Neural progenitor cell (in vitro differentiated cells): ENCODE measurements at places on chromosomes 6 and 20.

- H3K36me3 ChIP-seq = no peaks in the 10 kb centered on the region
- H3K4me3 ChIP-seq = no peak overlapping the region
- no peak for DNase-seq
- no peak overlapping the region for H3K27ac ChIP-seq
Measured at GRCh38 chr6:84280030-84280429, 52.6 kb upstream of the CEP162 start.

GRCh38 chr6:32087574-32088486, 21.3 kb downstream of the TNXB start:
- DNase-seq = peak; percentile 94
- H3K36me3 ChIP-seq = no peaks in the 10 kb centered on the region
- peak overlapping the region; percentile 32 for H3K4me3 ChIP-seq
- peaks cover 14% of the 10 kb centered on the region for H3K27me3 ChIP-seq
- H3K27ac ChIP-seq = no peak overlapping the region

DNA sequence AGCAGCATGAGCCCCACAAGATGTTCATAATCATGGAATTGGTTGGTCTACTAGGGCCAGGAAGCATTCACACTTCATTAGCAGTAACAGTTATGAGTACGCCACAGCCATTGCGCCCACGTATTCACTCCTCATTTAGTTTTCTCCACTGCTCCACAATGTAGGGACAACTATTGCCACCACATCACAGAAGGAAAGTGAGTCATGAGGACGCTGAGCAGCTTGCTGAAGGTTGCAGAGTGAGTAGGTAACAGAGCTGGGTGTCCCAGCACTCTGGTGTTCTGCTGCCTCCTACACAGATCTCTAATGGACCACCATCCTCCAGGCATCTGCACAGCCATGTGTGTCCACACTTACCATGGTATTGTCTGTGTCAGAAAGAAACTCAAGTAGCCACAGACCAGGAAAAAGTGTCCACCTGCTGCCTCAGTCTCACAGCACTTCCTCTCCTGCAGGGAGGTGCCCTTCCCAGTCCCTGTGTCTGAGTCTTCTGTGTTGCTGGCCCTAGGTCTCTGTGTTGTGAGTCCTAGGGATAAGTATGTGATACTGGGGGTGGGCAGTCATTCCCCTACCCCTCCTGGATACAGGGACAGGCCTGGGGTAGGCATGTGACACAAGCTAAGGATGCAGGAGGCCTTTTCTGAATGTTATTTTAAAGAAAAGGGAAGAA, 103.9 kb downstream of the TTLL2 start:
- no peak for DNase-seq

DNA sequence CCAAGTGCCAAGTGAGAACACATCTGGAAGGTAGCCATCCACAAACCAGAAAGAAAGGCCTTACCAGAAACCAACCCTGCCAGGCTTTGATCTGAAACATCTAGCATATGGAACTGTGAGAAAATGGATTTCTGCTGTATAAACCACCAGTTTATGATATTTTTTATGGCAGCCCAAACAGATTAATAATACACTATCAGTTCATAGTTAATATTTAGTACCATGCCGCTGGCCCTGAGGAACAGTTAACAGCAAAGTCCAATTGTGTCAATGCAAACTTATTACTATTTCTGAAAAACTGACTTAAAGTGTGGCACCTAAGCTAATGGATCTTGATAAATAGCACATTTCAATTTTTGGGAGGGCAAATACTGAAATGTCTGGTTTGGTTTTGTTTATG, 35.4 kb upstream of the PRSS35 start:
- no peaks in the 10 kb centered on the region for H3K36me3 ChIP-seq
- DNase-seq = no peak
- H3K4me3 ChIP-seq = no peak overlapping the region
- no peaks in the 10 kb centered on the region for H3K27me3 ChIP-seq

DNA sequence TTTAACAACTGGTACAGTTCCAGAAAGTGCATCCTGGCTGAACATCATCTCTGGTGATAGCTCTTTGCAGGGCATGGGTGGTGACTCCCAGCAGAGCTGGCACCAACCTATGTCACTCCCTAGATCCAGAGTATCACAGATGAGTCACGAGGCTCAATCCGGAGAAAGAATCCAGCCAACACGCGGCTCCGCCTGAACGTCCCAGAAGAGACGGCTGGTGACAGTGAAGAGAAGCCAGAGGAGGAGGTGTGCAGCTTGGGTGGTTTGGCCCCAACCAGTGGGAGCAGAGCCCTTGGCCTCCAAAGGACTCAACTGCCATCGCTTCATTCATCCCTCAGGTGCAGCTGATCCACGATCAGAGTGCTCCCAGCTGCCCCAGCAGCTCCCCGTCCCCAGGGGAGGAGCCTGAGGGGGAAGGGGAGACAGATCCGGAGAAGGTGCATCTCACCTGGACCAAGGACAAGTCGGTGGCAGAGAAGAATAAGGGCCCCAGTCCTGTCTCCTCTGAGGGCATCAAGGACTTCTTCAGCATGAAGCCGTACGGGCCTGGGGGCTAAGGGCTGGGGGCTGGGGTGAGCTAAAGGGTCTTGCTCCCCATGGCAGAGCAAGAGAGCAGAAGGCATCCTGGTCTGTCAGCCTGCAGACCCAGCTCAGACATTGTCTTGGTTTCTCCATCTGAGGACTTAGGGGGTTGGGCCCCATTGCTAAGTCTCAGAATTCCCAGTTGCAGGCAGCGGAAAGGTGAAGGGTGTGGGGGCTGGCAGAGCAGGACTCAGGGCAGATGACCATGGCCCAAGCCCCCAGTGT, 27.2 kb downstream of the SLC12A5 start:
- no peak overlapping the region for H3K4me3 ChIP-seq
- H3K27me3 ChIP-seq = peaks cover 93% of the 10 kb centered on the region
- no peak for DNase-seq
- H3K36me3 ChIP-seq = no peaks in the 10 kb centered on the region

DNA sequence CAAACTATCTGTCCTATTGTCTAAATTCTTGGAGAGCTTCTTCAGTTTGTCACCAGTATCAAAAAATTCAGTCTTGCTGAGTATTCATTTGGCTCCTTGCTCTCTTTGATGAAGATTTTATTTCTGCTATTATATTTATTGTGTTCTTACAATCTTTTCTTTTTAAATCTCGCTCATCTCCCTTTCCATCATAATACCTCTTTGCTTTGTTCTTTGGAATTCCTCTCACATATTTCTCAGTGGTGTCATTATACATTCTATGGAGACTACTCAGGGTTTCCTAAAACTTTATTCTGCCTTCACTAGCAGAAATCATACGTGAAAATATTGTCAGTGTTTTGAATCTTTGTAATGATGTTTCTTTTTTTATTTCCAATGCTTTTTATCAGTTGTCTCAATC, 445.2 kb upstream of the ID4 start:
- no peak for DNase-seq
- no peaks in the 10 kb centered on the region for H3K4me1 ChIP-seq
- H3K27me3 ChIP-seq = no peaks in the 10 kb centered on the region
- no peak overlapping the region for H3K27ac ChIP-seq

DNA sequence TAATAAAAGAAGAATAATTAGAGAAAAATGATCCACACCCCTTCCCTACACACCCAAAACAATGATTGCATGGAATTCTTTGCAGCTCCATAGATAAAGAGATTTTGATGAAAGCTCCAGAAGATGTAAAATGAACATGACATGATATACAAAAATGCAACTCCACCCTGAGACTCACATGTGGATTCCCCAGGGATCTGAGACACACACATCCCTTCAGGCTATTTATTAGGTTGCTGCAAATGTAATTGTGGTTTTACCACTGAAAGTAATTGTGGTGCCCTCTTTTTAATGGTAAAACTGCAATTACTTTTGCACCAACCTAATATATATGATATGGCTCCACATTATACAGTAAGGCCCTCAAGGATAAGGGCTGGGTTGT, 40.4 kb upstream of the TBC1D7 start:
- no peaks in the 10 kb centered on the region for H3K27me3 ChIP-seq
- H3K4me1 ChIP-seq = peaks cover 42% of the 10 kb centered on the region
- H3K36me3 ChIP-seq = no peaks in the 10 kb centered on the region
- no peak for DNase-seq
- H3K27ac ChIP-seq = no peak overlapping the region

DNA sequence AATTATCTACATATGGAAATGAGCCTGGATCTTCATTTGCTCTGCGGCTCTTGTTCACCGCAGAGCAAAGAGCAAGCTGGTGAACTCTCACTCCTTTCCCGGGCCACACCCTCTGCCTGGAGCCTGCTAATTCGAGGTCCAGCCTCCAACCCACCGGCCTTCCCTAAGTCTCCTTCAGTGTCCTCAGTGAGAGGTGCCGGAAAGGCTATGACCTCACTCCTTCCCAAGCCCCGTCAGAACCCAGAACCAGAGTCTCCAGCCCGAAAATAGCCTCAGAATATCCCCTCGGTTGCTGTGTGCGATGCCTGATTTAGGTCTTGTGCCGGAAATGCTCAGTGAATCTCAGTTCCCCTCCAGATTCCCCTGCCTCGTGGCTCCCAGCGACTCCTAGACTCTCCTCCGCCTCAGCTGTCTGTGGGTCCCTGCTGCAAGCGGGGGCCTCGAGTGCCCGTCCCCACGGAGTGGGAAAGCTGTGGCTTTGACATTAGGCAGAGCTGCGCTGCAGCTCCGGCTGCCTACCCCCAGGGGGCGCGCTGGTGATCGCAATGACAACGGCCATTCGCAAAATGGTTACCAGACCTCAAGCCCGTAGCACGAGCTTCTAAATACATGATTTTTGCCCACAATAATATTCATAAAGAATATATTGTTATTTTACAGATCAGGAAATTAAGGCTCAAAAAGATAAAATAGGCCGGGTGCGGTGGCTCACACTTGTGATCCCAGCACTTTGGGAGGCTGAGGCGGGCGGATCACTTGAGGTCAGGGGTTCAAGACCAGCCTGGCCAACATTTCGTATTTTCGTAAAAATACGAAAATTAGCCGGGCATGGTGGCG, 4.1 kb upstream of the BNIP5 start:
- H3K4me1 ChIP-seq = peaks cover 1% of the 10 kb centered on the region
- DNase-seq = peak; percentile 82
- H3K27me3 ChIP-seq = peaks cover 29% of the 10 kb centered on the region
- no peaks in the 10 kb centered on the region for H3K36me3 ChIP-seq

- H3K27ac ChIP-seq = no peak overlapping the region
- no peaks in the 10 kb centered on the region for H3K36me3 ChIP-seq
- H3K4me3 ChIP-seq = no peak overlapping the region
- no peak for DNase-seq
- no peaks in the 10 kb centered on the region for H3K4me1 ChIP-seq
- H3K27me3 ChIP-seq = no peaks in the 10 kb centered on the region
Measured at GRCh38 chr6:135066806-135067205, 12.2 kb upstream of the HBS1L start.

- H3K27me3 ChIP-seq = no peaks in the 10 kb centered on the region
- H3K4me3 ChIP-seq = no peak overlapping the region
- peak; percentile 68 for DNase-seq
- H3K4me1 ChIP-seq = no peaks in the 10 kb centered on the region
- H3K27ac ChIP-seq = no peak overlapping the region
Measured at GRCh38 chr6:19988555-19988954, 151.4 kb downstream of the ID4 start.

DNA sequence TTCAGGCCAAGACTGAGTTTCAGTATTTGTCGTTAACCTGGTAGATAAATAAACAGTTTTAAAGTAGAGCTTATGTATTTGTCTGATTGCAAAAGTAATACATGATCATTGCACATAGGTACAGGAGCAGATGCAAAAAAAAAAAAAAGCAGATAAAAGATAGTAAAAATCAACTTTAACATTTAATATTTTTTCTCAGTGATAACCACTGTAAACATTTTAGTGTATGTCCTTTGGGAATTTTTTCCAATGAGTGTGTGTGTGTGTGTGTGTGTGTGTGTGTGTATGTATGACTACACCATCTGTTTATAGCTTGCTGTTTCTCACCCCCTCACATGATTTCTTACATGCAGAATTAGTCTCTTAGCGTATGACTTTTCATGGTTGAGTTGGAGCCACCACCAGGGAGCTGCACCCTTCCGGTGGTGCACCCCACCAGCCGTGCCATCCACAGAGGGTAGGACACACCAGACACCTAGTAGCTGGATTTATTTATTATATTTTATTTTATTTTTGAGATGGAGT, 26.3 kb downstream of the WRNIP1 start:
- H3K27me3 ChIP-seq = no peaks in the 10 kb centered on the region
- H3K27ac ChIP-seq = no peak overlapping the region
- DNase-seq = no peak
- no peaks in the 10 kb centered on the region for H3K4me1 ChIP-seq
- H3K36me3 ChIP-seq = no peaks in the 10 kb centered on the region

GRCh38 chr6:107731422-107732319, 92.4 kb downstream of the SCML4 start:
- H3K27me3 ChIP-seq = no peaks in the 10 kb centered on the region
- peaks cover 8% of the 10 kb centered on the region for H3K4me1 ChIP-seq
- H3K36me3 ChIP-seq = no peaks in the 10 kb centered on the region
- no peak overlapping the region for H3K4me3 ChIP-seq
- H3K27ac ChIP-seq = no peak overlapping the region

DNA sequence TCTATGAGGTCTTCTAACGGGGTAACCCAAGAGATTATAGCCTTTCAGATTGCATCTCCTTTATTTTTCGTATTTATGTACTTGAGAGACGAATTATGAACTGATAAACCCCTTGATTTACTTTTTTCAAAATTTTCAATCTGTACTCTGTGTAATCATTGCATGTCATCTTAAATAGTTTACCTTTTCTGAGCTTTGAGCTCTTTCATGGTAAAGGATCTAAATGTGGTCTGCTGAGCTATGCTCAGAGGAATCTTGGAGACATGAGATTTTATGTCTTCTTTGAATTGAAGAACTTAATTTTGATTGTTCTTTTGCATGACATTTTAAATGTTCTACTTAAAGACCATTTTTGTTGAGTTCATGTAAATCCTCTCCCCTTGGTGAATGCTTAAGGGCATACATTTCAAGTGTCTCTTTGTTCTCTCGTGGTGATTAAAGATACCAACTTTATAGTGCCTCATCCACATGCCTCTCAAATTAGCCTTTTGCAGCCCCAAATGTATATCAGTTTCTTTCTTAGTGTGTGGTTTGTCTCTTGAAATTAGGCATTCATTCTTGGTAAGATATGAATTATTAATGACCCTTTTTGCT, 116.3 kb upstream of the SCGN start:
- peaks cover 3% of the 10 kb centered on the region for H3K36me3 ChIP-seq
- no peaks in the 10 kb centered on the region for H3K27me3 ChIP-seq
- no peak overlapping the region for H3K27ac ChIP-seq
- no peaks in the 10 kb centered on the region for H3K4me1 ChIP-seq

- no peak overlapping the region for H3K4me3 ChIP-seq
- H3K27me3 ChIP-seq = no peaks in the 10 kb centered on the region
- H3K36me3 ChIP-seq = no peaks in the 10 kb centered on the region
- no peaks in the 10 kb centered on the region for H3K4me1 ChIP-seq
- H3K27ac ChIP-seq = no peak overlapping the region
- DNase-seq = no peak
Measured at GRCh38 chr6:6179858-6180623, 140.4 kb downstream of the F13A1 start.

DNA sequence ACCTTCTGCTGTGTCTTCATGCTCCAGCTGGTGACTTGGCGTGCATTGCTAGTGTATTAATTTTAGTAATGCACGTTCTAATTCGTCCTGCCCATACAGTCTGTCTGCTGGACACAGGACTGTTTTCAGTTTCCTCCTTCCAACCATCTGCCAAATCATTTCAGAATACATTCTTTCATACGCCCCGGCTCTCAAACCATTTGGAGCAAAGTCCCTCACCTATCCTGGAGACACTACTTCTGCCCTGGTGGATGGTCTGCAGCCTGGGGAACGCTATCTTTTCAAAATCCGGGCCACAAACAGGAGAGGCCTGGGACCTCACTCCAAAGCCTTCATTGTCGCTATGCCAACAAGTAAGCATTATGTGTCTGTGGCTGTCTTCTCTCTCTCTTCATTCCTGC, 60.5 kb downstream of the FNDC1 start:
- H3K36me3 ChIP-seq = no peaks in the 10 kb centered on the region
- no peaks in the 10 kb centered on the region for H3K4me1 ChIP-seq
- no peak overlapping the region for H3K27ac ChIP-seq
- peaks cover 74% of the 10 kb centered on the region for H3K27me3 ChIP-seq
- no peak overlapping the region for H3K4me3 ChIP-seq
- peak; percentile 25 for DNase-seq
